A549 treated with CORT108297 at 1 μM for 4 hours (cell line): ENCODE measurements at places on chromosomes 13 and 19. TPM values are rescaled to one million over a fixed set of nuclear protein-coding genes. Genes with fewer than 3 reads are reported as not detected.

Gene KLK6
- 0.16 to 0.50 TPM (median 0.23 TPM) in 5 replicates for total RNA-seq

Gene MISP3
- total RNA-seq = 1.8 to 5.3 TPM (median 4.0 TPM) in 5 replicates

Gene ATP1A3
- total RNA-seq = 3.6 to 5.7 TPM (median 5.3 TPM) in 5 replicates

Gene SERPINE3
- total RNA-seq = not detected in 5 replicates

Gene LILRA5
- total RNA-seq = not detected in 5 replicates

Gene EPSTI1
- 0.02 to 0.29 TPM (median 0.03 TPM) in 4 of 5 replicates, not detected in the other for total RNA-seq

Gene DMPK
- total RNA-seq = 37.3 to 58.8 TPM (median 54.3 TPM) in 5 replicates

Gene PSG7
- total RNA-seq = 0.04 to 0.07 TPM (median 0.05 TPM) in 3 of 5 replicates, not detected in the others

Gene KL
- total RNA-seq = 0.03 to 0.07 TPM (median 0.04 TPM) in 4 of 5 replicates, not detected in the other

Gene KLK8
- total RNA-seq = not detected in 5 replicates

Gene ZNF415
- total RNA-seq = not detected in 5 replicates

Gene PSPN
- total RNA-seq = 0.65 to 1.0 TPM (median 0.76 TPM) in 5 replicates

Gene CD70
- total RNA-seq = 13.2 to 28.7 TPM (median 26.0 TPM) in 5 replicates

Gene GJA3
- 0.95 to 1.3 TPM (median 1.1 TPM) in 5 replicates for total RNA-seq

Gene LRRC25
- total RNA-seq = not detected in 5 replicates

Gene ZGLP1
- 1.4 to 3.2 TPM (median 2.3 TPM) in 5 replicates for total RNA-seq

Gene CLEC11A
- total RNA-seq = 6.0 to 10.9 TPM (median 10.5 TPM) in 5 replicates

Gene ZNF222
- 2.5 to 6.1 TPM (median 3.3 TPM) in 5 replicates for total RNA-seq

Gene TMEM59L
- 3.9 to 6.7 TPM (median 5.9 TPM) in 5 replicates for total RNA-seq

Gene DACH1
- total RNA-seq = not detected in 5 replicates

Gene PRR36
- total RNA-seq = 0.22 to 0.48 TPM (median 0.37 TPM) in 5 replicates

Gene GPATCH1
- total RNA-seq = 12.4 to 15.4 TPM (median 13.6 TPM) in 5 replicates

Gene CD177
- 0.07 to 0.16 TPM (median 0.10 TPM) in 5 replicates for total RNA-seq

Gene ZSCAN22
- 2.4 to 2.7 TPM (median 2.6 TPM) in 5 replicates for total RNA-seq

Gene PTH2
- total RNA-seq = not detected in 5 replicates

Gene C19orf73
- total RNA-seq = 1.1 to 2.3 TPM (median 1.9 TPM) in 5 replicates

Gene ZNF525
- 0.24 to 0.60 TPM (median 0.35 TPM) in 5 replicates for total RNA-seq

Gene ERICH6B
- total RNA-seq = not detected in 5 replicates

Gene NLRP7
- not detected in 5 replicates for total RNA-seq

Gene EID2
- total RNA-seq = 33.7 to 46.9 TPM (median 42.4 TPM) in 5 replicates

Gene TSSK6
- 0.85 to 2.1 TPM (median 1.7 TPM) in 5 replicates for total RNA-seq

Gene IGFL2
- total RNA-seq = 0.32 to 1.3 TPM (median 0.74 TPM) in 5 replicates

Gene PSG6
- total RNA-seq = not detected in 5 replicates

Gene CGB7
- 0.40 to 0.86 TPM (median 0.59 TPM) in 5 replicates for total RNA-seq

Gene ENOX1
- total RNA-seq = 0.70 to 1.1 TPM (median 0.80 TPM) in 5 replicates

Gene LCP1
- total RNA-seq = 0.09 to 0.16 TPM (median 0.14 TPM) in 5 replicates

Gene TPTE2
- total RNA-seq = not detected in 5 replicates

Gene S1PR4
- total RNA-seq = 0.12 to 0.18 TPM (median 0.15 TPM) in 4 of 5 replicates, not detected in the other
